Stimulated activated naive CD8-positive, alpha-beta T cell treated with anti-CD3 and anti-CD28 coated beads, Interleukin-15, amount 100 ng/mL, for 72 hours (primary cell): ENCODE measurements at places on chromosomes 6 and 20.

- peak; percentile 49 for DNase-seq
Measured at GRCh38 chr6:118719351-118720124, 68.1 kb upstream of the CEP85L start.

DNA sequence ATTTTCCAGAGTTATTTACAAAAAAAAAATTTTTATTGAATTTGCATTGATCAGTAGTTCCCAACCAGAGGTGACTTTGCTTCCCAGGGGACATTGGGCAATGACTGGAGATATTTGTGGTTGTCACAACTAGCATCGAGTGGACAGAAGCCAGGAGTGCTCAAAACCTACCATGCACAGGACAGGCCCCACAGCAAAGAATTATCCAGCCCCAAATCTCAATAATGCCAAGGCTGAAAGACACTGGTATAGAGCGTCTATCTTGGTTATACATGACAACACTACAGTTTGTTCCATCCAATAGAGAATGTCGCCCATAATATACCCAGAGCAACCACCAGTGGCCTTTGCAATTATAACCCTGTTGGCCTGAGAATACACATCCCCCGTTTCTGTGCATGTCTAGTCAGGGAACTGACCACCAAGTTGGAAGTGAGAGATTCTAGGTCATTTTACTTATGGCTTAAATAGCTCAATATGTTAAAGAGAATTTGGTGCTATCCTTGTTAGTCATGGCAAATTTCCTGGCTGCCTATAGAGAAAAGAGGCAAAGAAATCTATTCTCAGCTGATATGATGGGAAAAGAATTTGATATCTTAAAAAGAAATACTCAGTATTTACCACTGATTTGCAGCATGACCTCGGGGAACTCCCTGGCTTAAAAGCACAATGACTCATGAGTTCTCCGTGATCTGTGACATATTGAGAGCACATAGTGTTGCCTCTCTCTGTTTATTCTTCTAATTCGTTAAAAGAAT, 76.0 kb upstream of the ADTRP start:
- DNase-seq: no peak

GRCh38 chr6:70413992-70414494, 735 bp downstream of the FAM135A start:
- no peak for DNase-seq

GRCh38 chr6:123909989-123910388, 106.3 kb downstream of the NKAIN2 start:
- no peak for DNase-seq

DNA sequence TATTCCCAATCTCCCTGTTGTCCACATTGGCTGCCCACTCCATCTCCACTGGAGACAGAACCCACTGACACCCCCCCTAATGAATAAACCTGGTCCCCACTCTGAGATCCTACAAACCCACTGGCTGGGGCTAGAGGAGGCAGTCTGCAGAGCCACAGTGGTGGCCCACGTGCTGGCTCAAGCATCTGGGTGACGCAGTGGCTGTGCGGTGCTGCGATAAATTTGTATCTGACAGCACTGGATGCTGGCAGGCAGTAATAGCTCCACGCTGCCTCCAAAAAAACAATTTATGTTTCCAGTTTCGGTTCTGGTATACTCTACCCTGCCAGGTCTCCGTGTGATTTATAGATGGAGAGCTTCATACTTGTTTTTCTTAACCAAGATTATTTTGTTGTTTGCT, 87.1 kb upstream of the SYNDIG1 start:
- DNase-seq: no peak

- DNase-seq: peak; percentile 40
Measured at GRCh38 chr20:346640-347316, at the start of gene NRSN2. NRSN2 (plus strand) TSS chr20:347111; CDS start chr20:349644, 2,533 bp downstream.

DNA sequence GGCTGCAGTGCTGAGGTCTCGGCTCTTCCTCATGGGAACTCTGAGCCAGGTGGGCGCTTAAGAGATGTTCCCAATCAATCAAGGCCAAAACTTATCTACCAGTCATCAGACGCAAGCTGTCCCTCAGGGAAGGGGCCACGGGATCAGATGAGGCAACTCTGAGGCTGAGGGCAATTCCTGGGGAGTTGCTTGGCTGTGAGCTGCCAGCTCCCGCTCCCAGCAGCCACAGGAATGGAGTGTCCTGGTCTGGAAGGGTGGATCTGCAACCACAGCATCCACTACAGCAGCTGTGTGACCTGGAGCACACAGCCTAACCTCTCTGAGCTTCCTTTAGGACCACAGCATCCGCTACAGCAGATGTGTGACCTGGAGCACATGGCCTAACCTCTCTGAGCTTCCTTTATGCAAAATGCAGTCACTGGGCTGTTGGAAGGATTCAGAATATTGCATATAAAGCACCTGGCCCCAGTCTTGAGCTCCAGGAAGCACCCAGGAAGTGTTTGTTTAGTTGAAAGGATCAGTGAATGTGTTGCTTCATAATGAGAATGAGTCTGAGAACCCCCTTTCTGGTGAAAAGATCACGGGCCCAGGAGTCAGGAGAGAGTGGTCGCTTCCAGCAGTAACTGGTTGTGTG, 60.9 kb downstream of the TFAP2C start:
- no peak for DNase-seq

DNA sequence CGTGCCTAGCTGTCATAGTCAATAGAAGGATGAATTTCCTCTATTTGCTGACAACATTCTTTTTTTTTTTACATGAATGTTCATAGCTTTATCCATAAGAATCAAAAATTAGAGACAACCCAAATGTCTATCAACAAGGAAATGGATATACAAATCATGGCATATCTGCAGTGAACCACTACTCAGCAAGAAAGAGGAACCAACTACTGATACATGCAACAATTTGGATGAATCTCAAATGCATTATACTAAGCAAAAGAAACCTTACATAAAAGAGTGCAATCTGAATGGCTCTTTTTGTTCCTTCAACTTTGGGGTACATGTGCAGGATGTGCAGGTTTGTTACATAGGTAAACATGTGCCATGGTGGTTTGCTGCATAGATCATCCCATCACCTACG, 17.7 kb upstream of the MCM9 start:
- DNase-seq: no peak

GRCh38 chr6:106540907-106541306, 88.4 kb downstream of the RTN4IP1 start:
- no peak for DNase-seq

- no peak for DNase-seq
Measured at GRCh38 chr6:158655569-158656450, 6.0 kb downstream of the SYTL3 start.

GRCh38 chr6:108944707-108945680, 96.8 kb downstream of the ARMC2 start:
- no peak for DNase-seq

DNA sequence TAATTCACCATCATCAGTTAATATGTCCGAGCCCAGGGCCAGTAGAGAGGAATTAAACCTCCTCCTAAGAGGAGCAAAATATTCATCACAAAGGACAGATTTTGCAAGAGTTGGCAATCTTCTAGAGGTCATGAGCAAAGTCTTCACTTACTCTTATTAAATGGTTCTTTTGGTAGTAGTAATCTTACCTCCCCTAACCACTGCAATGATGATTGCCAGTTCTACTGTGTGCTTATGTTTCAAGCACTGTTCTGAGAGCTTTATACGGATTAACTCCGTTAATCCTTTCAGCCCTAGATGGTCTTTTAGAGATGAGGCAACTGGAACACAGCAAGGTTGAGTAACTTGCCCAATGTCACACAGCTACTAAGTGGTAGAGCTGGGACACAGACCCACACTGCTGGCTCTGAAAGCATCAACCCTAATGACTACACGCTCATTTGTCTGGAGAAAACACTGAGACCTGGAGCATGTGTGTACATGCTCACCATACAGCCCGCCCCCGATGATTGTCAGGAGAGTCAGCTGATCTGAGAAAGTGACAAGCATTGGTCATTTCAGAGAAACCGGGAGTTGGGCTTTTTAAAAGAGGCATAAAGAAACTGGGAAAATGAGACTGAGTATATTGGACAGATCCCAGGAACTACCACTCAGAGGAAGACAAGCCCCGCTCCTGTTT, 276.0 kb downstream of the NRN1 start:
- DNase-seq: no peak

DNA sequence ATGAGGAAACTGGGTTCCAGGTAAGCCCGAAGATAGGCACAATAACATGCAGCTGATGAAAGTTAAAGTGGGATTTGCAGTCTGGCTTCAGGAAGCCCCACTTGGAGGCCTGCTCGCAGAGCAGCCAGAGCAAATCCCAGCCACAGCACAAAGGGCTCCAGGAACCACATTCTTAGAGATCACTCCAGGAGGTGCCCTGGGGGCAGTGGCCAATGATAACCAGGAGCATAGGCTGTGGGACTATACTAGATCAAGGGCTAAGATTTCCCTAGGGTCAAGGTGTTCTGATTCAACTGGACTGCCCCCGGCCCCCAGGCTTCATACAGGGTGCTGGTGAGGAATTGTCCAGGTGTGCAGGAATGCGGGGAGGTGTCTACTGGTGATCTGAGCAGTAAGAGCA, 133.9 kb upstream of the PTPRT start:
- DNase-seq: no peak

GRCh38 chr6:110043366-110043994, 65.4 kb downstream of the GPR6 start:
- no peak for DNase-seq

- no peak for DNase-seq
Measured at GRCh38 chr6:157789861-157790260, 33.2 kb upstream of the SNX9 start.

DNA sequence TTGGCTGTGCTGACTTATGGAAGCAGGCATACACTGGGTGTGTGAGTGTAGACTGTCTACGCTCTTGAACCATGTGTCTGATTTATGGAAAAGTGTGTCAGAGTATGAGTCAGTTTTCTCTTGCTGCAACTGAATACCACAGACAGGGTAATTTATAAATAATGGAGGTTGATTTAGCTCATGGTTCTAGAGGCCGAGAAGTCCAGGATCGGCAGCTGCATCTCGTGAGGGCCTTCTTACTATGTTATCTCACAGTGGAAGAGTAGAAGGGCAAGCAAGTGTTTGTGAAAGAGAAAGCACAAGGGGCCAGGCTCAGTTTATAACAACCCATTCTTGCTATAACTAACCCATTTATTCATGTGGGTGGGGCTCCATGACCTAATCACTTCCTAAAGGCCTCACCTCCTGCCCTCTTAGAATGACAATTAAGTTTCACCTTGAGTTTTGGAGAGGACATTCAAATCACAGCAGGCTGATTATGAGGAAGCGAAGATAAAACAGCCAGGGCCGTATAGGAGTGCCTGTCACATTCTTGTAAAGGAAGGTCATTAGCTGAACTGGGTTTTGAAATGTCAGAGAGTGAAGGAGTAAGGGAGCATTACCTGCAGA, 6.7 kb downstream of the GPR31 start:
- peak; percentile 16 for DNase-seq

GRCh38 chr6:33668914-33669313, 42.6 kb downstream of the UQCC2 start:
- DNase-seq: no peak

GRCh38 chr6:25137916-25138232, 141.3 kb upstream of the CARMIL1 start:
- no peak for DNase-seq

DNA sequence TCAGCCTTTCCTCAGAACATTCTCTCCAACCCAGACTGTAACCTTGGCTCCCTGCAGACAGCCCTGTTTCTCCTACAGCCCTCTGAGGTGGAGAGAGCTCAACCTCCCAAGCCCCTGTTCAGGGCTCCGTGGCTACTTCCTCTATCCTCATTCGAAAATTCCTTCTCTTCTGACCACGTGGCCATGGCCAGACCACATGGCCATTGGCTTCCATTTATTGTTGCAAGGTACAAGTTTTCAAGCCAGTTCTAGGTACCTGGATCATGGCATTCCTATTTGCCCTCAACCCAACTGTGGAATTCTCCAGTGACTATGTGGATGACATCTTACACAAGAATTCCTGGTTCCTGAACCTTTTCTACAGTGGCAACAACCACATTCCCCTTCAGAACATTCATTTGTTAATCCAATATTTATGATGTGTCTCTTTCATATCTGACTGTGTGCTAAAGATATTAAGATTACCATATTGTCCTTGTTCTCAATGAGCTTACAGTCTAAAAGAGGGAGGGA, 161.9 kb downstream of the GMPR start:
- no peak for DNase-seq

GRCh38 chr6:144767051-144767450, 481.9 kb downstream of the UTRN start:
- DNase-seq: no peak

- no peak for DNase-seq
Measured at GRCh38 chr6:7580537-7580926, 9.5 kb upstream of the SNRNP48 start.

DNA sequence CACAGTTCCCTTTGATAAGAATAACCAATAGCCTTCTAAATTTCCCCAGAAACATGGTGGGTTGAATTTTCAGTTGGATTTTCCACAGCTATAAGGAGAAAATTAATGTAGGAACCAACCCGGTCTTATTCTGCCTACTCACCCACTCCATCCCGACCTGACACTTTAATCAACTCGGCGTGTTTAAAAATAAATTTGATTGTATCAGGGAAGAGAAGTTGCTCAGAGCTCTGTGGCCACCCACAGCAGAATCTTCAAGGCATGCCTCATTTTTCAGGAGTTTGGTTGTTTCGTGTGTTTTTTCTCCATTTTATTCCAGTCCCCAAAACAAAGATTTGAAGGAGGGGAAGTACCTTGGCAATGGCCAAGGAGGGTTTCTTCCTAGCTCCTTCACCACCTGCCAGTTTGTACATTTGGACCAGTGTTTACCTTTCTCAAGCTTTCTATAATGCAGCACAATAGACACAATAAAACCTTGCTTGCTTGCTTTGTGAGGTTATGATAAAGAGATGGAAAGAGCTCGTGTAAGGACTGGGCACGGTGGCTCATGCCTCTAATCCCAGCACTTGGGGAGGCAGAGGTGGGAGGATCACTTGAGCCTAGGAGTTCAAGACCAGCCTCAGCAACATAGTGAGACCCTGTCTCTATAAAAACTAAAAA, 297.2 kb upstream of the JARID2 start:
- no peak for DNase-seq

- DNase-seq: no peak
Measured at GRCh38 chr6:41469156-41470028, 76.8 kb upstream of the FOXP4 start.

DNA sequence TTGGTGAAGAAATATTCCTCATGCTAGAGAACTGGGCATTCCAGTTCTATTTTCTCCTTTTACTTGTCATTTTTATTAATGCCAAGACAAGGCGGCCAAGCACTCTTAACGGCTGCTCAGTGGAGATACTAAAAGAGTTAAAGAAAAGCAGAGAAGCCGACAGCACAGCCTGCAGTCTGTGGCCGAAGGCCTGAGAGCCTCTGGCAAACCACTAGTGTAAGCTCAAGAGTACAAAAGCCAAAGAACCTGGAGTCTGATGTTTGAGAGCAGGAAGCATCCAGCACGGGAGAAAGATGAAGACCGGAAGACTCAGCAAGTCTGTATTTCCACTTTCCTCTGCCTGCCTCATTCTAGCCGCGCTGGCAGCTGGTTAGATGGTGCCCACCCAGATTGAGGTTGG, 167.1 kb upstream of the FUT9 start:
- DNase-seq: no peak

- DNase-seq: peak; percentile 69
Measured at GRCh38 chr6:73675466-73676098, 20.4 kb upstream of the CD109 start.

- DNase-seq: no peak
Measured at GRCh38 chr6:56911847-56912246, 43.1 kb upstream of the BEND6 start.
